Jurkat, Clone E6-1 (cell line): ENCODE measurements at places on chromosomes 1 and 21.

DNA sequence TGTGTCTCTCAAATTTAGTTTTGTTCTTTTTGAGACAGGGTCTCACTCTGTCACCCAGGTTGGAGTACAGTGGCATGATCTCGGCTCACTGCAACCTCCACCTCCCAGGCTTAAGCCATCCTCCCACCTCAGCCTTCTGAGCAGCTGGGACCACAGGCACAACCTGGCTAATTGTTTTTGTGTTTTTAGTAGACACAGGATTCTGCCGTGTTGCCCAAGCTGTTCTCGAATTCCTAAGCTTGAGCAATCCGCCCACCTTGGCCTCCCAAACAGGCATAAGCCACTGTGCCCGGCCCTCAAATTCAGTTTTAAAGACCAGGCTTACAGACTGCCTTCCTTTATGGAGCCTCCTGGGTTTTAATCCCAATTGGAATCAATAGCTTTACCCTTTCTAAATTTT, 83.7 kb upstream of the SELENON start:
- no peak for DNase-seq

- DNase-seq, result no peak
Observed at GRCh38 chr1:211559222-211560010, 19.5 kb downstream of the SLC30A1 start.

- peak; percentile 39 for DNase-seq
Observed at GRCh38 chr1:180881806-180882509, 30.7 kb upstream of the KIAA1614 start.

DNA sequence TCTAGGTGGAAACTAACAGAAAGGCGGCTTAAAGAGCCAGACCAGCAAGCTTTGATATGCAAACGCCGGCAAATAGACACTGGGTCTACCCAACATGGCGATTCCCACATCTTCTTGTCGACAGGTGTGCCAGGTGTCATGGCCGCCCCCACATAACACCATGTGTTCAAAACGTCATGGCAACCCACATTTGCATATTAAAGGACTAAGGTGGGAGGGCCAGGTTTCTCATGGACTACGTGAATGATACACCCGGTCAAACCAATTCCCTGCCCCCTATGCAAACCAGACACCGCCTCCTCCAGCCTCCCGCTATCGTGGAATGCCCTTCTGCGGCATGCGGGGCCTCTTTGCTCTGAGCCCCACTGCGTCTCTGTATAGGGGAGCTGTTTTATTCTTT, 41.3 kb downstream of the ICOSLG start:
- no peak for DNase-seq

- peak; percentile 94 for DNase-seq
Observed at GRCh38 chr1:230972855-230973271, 5.8 kb downstream of the TTC13 start.

DNA sequence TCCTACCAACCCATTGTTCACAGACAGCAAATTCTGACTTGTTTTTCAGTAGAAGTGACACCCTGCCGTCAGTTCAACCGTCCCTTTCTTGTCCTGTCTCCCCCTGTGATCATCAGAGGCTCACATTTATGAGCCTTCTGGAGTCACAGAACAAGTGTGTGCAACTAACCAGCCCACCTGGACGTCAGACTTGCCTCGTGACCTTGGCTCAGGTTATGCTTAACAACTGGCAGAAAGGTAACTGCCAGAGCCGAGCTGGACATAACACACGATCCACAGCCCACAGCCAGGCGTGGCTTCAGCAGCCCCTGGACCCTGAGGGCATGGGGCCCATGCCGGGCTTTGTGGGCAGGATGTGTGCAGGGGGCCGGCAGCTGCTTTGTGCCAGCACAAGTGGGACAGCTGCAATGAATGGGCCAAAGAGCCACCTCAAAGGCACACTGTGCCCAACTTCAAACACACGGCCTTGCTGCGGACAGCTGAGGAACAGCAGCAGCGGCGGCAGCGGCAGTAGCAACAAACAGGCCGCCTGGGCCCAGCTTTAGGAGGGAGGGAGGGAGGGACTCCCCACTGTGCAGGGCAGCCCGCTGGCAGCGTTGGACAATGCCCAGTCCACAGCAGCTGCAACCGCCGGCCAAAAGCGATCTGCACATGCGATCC, 103.9 kb downstream of the ZBTB18 start:
- DNase-seq, result no peak

DNA sequence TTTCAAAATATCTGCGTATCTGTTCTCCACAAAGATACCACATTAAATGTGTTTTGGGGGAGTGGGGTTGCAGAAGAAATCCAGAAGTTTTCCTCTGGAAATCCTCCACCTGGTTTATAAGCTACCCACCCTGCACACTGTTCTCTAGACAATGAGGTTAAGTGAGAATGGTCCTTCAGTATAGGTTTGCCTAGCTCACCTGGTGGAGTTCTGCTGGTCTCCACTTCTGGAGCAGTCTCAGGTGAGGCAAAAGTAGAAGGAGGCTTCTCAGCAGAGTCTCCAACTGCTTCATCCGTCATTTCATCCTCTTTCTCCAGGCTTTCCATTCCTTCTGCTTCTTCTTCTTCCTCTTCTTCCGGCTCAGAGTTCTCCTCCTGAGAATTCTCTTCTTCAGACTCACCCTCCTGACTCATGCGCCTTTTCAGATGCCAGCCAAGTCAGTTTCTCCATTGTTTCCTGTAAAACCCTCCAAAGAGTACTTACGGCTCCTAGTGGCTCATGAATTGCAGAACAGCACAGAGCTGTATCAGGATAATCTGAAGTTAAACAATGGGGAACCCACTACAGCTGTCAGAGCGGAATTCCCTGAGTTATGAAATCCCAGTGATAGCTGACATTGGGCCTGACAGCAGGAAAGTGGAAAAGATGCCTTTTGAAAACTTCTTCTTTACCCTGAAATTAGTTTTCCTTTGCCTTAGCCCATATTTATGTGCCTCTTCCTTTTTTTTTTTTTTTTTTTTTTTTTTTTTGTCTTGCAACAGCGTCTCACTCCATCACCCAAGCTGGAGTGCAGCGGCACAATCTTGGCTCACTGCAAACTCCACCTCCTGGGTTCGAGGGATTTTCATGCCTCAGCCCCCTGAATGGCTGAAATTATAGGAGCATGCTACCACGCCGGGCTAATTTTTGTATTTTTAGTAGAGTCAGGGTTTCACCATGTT, 38.5 kb downstream of the MSTO1 start:
- DNase-seq, result no peak

- no peak for DNase-seq
Observed at GRCh38 chr1:170840371-170840770, 95.0 kb upstream of the MROH9 start.

- no peak for DNase-seq
Observed at GRCh38 chr1:95246511-95246910, 12.5 kb downstream of the RWDD3 start.

DNA sequence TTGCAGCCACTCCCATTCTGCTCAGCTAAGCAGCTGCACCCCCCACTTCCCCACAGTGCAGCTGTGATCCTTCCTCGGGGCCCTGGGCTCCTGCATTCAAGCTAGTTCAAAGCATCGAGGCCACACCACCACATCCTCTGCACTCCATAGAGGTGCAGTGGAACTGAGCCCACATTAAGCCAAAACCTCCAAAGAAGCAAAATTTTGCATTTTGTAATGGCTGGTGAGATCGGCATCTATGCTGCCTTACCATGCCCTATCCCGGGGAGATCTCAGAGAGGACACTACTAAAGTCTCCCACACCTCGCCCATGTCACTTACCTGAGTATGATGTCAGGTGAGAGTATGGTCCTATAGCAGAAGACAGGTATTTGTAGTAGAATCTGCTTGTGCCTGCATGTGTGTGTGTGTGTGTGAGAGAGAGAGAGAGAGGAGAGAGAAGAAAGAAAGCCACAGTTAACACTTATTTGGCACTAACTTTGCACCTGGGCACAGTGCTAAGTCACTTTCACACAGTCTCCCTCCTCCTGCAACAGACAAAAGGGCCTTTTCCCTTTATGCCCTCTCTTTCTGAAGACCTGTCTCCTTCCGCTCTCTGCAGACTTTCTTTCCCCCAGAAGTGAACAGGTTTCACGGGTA, 89.8 kb downstream of the KIF14 start:
- peak; percentile 99 for DNase-seq

GRCh38 chr1:239952348-239953308, 139.1 kb upstream of the FMN2 start:
- DNase-seq, result no peak

GRCh38 chr1:35173909-35174540, 18.9 kb downstream of the SFPQ start:
- DNase-seq, result no peak

GRCh38 chr1:109917768-109918606, 7.3 kb downstream of the CSF1 start:
- DNase-seq, result no peak

DNA sequence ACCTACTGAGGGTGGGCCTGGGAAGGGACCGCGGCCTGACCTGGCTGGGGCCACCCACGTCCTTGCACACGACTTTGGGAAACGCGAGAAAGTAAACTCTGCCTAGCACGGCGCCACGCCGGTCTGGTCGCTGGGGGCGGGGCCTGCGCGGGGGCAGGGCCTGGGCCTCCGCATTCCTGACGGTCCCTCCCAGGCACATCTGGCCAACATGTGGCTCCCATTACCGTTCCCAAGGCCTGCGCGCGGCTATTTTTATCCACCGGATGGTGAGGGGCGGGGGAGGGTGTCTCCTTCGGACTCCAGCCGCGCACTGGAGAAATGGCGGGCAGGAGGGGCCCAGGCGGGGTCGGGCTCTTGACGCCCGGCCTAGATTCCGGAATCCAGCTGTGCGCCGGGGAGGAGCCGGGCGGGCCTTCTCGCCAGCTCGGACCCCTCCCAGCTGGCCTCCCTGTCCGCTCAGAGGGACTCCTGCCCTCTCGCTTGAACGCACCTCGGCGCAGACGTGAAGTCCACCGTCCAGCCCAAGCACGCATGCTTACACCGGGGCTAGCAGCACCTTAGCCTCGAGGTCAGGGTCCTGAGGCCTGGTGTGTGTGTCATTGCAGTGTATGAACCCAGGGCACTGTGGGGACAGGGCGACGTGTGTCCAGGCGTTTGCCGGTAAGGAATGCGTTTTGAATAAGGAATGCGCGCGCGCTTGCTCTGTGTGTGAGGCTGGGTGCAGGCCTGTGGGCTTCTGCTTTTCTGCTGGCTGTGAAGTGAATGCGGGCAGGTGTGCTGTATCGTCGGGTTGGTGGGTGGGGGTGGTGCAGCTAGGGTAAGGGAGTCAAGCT, 2.1 kb downstream of the EVA1B start:
- DNase-seq, result no peak

DNA sequence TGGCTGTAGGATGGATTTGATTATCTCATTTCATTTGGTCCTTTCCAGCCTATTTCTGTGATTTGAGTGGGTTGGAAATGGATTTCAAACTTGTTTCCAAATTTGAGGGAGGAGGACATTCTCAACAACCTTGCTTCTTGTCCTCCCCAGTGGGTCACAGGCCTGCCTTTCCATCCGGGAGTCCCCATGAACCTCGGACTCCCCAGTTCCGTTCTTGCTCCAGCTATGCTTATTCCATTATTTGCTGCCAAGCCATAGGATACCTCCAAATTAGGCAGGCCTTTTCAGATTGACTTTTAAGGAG, 97.8 kb downstream of the DUSP10 start:
- DNase-seq, result no peak

DNA sequence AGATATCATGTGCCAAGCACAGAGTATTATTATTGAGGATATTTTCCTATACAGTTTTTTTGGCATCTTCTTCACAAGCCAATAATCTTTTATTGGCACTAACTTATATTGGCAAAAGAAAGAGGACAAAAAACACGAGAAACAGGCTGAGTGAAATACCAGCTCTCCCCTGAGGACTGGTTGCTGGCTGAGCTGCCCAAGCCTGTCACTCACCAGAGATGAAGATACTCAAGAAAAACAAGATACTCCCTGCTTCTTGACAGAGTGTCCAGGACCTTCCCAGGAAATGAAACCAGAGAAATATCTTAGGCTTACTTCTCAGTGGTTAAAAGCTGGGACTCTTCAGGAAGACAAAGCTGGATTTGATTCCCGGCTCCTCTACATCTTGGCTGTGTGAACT, 35.9 kb upstream of the ATP1B1 start:
- DNase-seq, result no peak

GRCh38 chr21:42583477-42584295, 69.7 kb upstream of the PDE9A start:
- DNase-seq, result no peak

- no peak for DNase-seq
Observed at GRCh38 chr1:208024406-208024805, 113.5 kb upstream of the CD34 start.

- no peak for DNase-seq
Observed at GRCh38 chr1:88697503-88697902, 13.4 kb downstream of the PKN2 start.

DNA sequence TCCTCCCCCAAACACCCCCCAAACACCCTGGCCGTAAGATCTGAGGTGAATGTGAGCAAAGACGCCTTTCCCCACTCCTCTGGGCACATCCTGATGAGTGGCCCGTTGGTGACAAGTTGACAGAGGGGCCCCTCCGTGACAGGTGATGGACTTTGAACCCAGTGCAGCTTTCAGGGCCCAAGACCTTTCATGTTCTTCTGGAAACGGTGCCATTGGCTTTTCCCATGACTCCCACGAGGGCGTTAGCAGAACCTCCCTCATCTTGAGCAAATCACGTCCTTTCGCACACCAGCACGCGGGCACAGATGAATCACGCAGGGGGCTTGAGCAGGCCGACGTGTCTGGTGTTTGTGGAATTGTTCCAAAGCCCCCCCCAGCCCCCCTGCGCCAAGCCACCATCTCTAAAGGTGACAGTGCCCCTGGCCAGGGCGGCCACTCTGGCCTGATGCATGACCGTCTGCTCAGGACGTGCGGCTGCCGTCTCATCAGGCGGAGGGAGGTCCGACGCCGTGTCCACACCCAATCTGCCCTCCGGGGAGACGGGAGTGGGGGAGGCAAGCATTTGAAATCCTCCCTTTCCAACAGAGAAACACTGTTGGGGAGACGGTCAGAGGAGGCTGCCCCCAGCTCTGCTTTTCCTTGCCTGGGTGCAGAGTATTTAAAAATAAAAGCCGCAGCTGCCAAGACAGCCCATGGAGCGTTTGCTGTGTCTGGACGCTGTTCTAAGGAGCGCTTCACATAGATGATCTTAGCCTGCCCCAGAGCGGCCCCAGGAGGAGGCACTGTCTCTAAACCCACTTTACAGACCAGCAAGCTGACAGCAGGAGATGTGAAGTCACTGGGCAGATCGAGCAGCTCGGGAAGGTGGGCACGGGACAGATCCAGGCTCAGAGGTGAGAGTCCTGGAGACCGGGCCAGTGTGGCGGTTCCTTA, 98.3 kb upstream of the ARHGEF16 start:
- no peak for DNase-seq

- no peak for DNase-seq
Observed at GRCh38 chr1:76625886-76626678, 241.2 kb upstream of the ST6GALNAC5 start.
